Left hindlimb (tissue), 1 donor: ENCODE measurements at places on chromosomes 6 and 20.

DNA sequence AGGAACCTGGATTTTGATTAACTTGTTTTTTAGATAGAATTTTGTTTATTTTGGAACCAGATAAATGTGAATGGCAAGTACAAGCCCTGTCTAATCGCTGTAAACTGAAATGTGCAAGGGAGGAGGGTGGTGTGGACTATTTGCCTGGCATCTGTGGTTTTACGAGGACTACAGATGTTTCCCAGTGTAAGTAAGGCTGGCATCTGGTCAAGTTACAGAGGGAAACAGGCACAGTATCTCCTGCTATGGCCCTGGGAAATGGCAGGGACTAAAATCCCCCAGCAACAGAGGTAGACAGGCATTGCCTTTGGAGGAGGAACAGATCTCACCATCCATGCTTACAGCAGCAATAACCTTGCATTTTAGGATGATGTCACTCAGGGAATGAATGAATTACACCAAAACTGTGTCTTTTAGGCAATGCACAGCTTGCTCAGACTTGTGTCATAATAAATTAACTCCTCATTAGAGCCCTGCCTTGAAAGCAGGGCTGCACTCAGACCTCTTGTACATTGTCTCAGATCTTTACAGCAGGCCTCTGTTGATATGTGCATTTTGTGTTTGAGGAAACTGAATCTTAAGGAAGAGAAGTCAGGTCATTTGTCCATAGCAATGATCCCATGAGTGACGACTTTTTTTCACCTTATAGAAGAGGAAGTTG is 96.2 kb downstream of the TCP11 start:
- DNase-seq, result peak; percentile 35

- DNase-seq, result no peak
Measured at GRCh38 chr6:35668096-35668495, 20.6 kb downstream of the FKBP5 start.

DNA sequence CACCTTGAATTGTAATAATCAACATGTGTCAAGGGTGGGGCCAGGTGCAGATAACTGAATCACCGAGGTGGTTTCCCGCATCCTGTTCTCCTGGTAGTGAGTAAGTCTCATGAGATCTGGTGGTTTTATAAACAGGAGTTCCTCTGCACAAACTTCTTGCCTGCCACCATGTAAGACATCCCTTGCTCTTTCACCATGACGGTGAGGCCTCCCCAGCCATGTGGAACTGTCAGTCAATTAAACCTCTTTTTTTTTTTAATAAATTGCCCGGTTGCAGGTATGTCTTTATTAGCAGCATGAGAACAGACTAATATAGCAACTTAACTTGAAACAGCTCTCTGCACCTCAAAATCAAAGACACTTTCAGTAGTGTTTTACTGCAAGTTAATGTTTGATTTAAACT is 121.6 kb downstream of the OGFRL1 start:
- no peak for DNase-seq

- DNase-seq, result peak; percentile 83
Measured at GRCh38 chr6:89297695-89298351, 17.3 kb downstream of the GABRR2 start.

- DNase-seq, result peak; percentile 33
Measured at GRCh38 chr20:58645412-58645968, 5.6 kb upstream of the STX16 start.

DNA sequence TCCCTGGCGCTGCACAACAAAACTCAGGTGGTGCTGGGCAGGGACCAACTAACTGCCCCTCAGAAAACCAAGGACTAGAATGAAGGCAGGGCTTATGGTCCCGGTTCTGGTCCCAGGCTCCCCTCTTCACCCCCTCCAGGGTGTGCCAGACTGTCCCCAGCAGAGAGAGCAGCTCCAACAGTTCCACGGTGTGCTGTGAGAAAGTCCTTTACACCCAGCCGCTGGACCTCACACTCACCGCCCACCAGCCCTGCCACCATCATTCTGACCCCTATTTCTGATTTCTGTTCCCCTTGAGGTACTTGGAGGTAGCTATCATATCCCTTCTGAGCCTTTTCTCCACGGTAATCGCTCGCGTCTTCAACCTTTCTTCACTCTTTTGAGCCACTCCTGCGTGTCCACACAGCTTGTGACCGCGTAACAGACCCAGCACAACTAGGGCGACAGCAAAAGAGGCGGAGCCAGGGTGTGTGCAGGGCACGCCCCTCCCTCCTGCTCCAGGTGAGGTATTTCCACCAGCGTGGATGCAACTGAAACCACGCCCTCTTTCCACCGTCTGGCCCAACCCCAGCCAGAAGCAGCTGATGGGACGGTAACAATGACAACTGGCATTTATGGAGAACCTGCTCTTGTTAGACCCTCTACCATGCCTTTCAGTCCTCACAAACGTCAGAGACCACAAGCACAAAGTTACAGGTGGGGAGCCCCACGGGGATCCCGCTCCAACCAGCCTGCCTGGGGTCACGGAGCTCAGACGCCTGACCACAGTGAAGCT is 2.3 kb downstream of the PXDC1 start:
- no peak for DNase-seq

DNA sequence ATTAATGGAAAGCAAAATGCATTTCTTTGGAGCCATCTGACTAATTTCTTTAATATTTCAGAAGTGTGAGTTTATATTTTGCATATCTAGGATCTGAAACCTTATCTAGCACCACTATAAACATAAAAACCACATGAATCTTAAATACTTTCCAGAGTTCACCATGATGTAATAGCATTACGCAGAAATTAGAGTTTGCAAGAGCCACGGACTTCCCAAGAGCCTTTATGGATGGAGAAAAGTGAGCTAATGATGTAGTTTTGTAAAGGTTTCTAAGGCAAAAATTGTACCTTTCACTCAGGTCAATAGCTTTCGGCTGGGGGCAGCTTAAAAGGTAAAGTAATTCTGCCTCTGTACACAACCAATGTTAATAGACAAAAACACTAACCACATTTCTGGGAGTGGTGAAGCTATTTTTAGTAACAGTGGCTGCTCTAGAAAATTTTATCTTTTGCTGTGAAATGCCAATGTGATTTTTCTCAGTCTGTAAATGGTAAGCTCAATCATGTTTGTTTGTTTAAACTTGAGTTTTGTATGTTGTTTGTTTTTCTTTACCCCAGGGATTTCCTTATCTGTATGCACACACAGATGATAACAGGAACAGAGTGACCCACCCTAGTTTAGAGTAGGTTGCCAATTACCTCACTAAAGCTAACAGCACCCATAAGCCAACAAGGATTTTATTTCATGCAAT is 80.5 kb downstream of the FILIP1 start:
- no peak for DNase-seq

- no peak for DNase-seq
Measured at GRCh38 chr6:79094938-79095337, 16.9 kb upstream of the PHIP start.

DNA sequence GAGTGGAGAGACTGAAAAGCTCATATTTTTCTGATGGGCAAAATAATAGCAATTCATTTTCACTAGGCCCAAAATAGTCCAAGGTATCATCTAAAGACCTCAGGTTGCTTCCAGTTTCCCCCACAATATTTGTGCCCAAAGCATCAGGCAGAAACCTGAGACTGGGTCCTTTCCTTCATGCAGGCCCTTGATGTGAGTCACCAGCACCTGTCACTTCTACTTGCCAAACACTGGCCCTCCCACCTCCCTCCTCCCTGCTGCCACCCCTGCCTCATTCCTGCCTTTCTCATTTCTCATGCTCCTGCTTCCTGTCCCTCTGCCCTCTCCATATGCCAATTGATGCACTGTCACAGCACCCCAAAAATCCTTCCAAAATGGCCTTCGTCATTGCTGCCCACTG is 230.4 kb upstream of the CST7 start:
- DNase-seq, result no peak

- peak; percentile 40 for DNase-seq
Measured at GRCh38 chr20:2485661-2486060, 15.1 kb upstream of the SNRPB start.

- DNase-seq, result no peak
Measured at GRCh38 chr6:9540534-9541126, 874.2 kb downstream of the TFAP2A start.

GRCh38 chr6:100673641-100674040 is 207.5 kb downstream of the ASCC3 start:
- no peak for DNase-seq

GRCh38 chr20:8670893-8671215 is 398.0 kb upstream of the PLCB4 start:
- DNase-seq, result peak; percentile 55

DNA sequence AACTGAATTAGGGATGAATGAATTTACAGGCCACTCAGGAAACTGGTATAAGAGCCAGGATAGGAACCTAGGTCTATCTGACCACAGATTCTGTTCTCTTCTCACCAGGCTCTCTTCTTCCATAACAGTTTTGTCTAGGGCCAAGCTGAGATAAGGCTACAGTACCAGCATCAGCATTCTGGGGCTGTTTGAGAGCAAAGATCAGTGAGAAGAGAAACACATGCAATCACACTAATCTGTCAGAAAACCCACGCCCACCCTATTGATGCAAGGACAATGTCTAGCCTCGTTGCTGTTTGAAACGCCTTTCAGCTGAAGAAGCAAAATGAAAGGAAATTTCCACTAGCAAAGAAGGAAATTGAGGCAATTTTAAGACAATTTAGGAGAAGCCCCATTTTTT is 137.7 kb downstream of the LCA5 start:
- no peak for DNase-seq

- no peak for DNase-seq
Measured at GRCh38 chr6:134714679-134715078, 235.2 kb downstream of the ALDH8A1 start.

DNA sequence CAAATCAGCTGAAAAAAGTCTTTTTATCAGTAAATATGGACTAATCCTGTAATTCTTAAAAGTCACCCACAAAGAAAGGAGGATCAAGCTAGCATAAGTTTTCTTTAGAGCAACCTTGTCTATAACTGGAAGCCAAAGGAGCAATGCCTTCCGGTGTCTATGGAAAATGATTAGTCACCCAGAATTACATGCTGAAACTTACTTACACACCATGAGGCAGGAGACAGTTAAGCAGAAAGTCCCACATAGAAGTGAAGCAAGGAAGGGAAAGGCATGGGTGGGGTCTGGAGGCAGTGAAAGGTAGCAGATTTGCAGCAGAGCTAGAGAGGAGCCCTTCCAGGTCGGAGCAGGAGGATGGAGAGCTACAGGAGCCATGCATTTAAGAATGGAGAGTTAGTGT is 153.7 kb upstream of the RIPOR2 start:
- no peak for DNase-seq

- DNase-seq, result no peak
Measured at GRCh38 chr6:20655317-20655716, 121.1 kb downstream of the CDKAL1 start.

- DNase-seq, result peak; percentile 41
Measured at GRCh38 chr6:73923905-73924485, 228.0 kb downstream of the CD109 start.

GRCh38 chr6:77324866-77325265 is 138.4 kb downstream of the HTR1B start:
- no peak for DNase-seq

GRCh38 chr20:23049201-23050075 is at the start of gene THBD:
THBD (minus strand) TSS chr20:23049672; CDS start chr20:23049504, 168 bp downstream.
- DNase-seq, result peak; percentile 76

DNA sequence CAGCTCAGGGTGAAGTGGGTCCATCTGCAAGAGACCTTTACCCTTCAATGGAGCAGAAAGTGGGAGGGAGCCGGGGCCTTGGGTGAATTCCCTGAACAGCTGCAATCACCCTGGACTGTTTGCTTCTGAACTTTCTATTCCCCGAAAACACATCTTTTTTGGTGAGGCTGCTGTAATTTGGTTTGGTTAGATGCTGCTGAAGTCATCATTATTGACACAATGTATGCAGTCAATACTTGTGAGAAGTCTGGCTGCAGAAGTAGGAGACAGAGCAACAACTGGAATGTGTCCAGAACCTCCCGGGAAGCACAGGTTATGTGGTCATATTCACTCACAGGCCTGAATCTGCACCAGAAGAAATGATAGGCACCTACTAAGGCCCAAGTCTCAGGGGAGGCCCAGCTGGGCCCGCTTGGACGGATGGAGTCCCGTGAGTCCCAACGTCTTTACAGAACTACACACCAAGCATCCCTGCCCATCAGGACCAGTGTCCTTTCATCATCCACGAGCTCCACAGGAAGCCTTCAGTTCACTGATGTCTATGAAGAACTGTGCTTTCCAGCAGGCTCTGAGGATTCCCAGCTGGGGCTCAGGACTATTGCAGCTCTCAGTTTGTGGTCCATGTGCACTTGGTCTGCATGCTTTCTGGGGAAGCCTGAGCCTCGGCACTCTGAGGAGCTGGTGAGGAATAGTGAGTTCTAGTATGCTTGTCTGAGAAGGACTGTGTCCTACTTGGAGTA is 177.6 kb downstream of the THBS2 start:
- DNase-seq, result no peak

DNA sequence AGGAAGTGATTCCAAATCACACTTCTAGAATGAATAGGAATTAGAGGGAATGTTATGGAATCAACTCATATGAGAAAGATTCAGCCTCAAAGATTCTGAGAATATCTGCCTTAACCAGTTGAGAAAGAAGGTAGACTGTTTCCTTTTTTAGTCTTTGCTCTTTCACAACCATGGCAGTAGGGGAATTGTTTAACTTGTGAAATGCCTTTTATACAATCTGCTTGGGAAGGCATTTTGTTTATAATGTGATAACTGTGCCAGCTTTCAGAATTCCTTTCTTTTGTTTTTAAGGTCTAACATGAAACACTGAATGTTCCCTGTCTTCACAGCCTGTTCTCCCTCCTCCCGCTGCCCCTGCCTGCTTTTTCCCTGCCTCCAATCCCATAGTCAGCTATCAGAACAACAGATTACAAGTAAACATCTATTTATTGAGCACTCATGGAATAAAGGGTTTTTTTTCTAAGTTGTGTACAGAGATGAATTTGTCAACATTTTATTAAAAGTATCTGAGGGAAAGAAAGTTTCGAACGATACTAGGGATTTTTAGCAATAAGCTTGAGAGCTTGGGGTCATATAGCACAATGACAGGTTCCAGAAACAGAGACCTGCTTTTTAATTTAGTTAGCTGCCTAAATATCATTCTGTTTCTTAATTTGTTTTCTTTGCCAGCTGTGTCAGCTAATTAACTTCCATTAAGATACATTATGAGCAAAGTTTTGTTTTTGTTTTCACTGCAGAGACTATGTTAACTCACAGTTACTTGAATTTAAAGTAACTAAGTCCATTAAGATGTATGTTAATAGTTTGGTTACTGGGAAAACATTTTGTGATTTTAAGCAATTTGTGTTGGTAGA is 28.3 kb upstream of the FBXO30 start:
- no peak for DNase-seq

GRCh38 chr6:130466748-130467061 is 100.9 kb downstream of the TMEM200A start:
- DNase-seq, result no peak

- DNase-seq, result no peak
Measured at GRCh38 chr20:440636-441035, 21.7 kb downstream of the TBC1D20 start.

DNA sequence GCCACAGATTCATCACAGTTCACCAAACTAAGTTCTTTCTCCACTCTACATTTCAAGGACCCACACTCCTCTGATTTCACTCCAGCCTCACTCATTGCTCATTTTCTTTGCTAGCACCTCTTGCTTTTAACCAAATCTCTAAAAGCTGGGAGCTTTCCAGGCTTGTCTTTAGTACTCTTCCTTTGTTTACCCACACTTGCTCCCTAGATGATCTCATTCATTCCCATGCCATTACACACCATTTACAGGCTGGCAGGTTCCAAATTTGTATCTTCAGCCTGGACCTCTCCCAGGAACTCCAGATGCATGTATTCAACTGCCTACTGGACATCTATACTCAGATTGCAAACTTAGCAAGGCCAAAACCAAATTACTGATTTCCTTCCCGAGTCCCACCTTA is 5.3 kb upstream of the GUCA1B start:
- no peak for DNase-seq
